T follicular helper cell (primary cell): ENCODE measurements at places on chromosomes 2 and 18.

- DNase-seq = no peak
Observed at GRCh38 chr2:62156861-62157496, 38.9 kb upstream of the B3GNT2 start.

DNA sequence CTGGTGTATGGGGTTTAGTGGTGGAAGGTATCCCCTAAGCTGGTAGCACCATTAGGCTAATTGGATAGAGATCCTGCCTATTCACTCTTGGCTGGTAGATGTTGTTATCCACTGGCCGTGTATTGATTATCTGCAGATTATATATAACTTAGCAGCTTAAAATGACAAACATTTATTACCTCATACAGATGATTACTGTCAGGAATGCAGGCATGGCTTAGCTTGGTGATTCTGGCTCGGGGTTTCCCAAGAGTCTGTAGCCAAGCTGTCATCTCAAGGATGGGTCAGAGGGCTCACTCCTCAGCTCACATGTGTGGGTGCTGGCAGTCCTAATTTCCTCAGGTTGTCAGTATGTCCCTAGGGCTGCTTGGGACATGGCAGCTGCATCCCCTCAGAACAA, 465.8 kb downstream of the PARD3B start:
- DNase-seq = no peak

DNA sequence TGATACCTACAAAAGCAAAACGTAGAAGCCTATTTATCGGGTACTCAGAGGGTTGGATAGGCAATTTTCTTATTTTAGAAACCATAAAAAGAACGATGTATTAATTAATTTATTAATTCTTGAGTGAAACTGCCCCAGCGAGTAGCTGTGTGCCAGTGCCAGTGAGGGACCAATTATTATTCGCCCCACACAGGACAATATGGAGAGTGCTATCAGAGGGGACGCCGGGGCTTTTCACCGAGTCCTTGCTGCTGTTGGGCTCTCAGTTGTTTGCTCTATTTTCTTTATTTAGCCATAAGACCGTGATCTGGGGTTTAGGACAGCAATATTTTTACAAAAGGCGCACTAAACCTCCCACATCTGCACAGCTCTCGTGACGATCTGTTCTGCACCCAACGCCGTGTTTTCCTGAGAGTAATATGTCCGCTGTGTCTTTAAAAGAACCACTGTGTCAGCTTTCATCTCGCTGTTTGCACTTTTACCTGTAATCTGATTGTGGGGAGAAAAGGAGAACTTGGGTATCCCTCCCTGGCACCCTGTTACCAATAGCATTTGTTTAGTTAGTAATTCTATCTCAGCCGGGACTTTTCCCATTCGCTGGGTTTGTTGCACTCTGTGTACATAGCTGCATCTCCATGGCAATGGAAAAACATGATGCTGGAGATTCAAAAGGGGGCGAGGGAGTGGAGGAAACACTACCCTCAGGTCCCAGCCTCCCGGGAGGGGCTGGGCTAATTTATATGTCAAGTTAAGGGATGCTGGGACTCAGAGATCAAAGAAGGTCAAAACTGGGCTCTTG, 30.1 kb upstream of the ZNF516 start:
- no peak for DNase-seq

GRCh38 chr2:138030459-138030858, 66.2 kb downstream of the HNMT start:
- DNase-seq = no peak

DNA sequence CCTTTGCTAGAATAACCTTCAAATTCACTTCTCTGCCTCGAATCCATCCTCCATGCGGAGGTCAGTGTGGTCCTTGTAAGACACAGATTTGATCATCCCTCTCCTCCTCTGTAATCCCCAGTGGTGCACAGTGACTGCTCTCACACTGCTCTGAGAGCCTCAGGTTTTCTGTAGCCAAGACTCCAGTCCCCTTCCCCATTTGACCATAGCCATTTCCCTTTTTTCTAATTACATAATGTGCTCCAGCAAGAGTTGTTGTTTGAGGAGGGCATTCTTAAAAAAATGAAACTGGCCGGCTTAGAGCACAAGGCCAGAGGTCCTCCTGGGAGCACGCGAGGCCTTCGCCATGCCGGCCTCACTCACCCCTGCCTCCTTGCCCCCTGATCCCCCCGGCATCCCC, 34.7 kb upstream of the LPIN1 start:
- no peak for DNase-seq

- no peak for DNase-seq
Observed at GRCh38 chr2:54053830-54054229, 61.6 kb upstream of the ACYP2 start.

DNA sequence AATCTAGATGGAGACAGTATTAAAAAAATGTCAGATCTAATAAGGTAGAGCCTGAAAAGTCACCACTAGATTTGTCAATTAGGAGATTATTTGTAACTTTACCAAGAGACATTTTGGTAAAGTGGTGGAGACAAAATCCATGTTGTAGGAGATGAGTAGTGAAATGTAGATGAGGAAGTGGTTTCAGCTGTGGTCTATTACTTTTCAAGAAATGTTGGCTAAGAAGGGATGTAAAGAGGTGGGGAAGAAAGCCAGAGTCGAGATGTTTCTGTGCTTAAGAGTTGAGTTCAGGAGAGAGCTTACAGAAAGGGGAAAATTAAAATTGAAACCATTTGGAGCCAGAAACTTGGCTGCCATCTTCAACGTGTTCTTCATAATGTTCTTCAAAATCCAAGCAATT, 22.2 kb downstream of the ACVR2A start:
- no peak for DNase-seq

GRCh38 chr18:80191264-80191663, 56.0 kb downstream of the PARD6G start:
- no peak for DNase-seq

DNA sequence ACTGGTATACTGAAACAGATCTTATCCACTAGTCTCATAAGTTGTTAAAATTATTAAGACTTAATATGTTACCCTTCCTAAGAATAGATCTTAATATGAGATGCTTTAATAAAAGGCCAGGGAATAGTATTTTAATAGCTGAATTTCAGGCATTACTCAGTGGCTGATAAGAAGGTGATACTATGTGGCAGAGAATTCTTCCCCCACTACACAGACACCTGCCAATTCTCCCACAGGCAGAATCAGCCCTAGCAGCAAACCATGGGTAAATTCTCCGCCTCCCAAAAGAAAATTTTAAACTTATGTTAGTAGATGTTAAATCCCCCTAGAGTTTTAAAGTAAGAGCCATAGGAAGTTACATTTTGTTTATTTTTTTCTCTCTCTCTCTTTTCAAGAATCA, 888.8 kb downstream of the LRP1B start:
- no peak for DNase-seq

DNA sequence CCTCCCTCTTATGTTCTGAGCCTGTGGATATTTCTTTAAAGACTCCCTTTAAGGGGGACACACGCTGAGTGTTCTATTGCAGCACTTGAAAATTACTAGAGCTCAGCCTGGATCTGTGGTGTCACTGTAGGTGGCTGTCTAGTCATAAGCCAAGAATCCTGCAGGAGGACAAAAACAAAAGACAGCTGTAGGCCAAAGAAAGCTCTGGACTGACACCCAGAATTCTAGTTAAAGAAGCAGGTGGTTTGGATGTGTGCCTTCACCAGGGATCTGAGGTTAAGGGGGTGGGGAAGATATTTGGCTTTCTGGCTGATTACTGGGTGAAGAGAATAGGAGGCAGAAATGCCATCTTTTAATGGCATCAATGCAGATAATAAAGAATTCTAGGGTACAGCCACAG, 842.5 kb upstream of the NXPH2 start:
- DNase-seq = no peak

- no peak for DNase-seq
Observed at GRCh38 chr2:46207591-46207990, 89.6 kb upstream of the EPAS1 start.

- DNase-seq = no peak
Observed at GRCh38 chr2:216014006-216014405, 655 bp upstream of the MREG start.

DNA sequence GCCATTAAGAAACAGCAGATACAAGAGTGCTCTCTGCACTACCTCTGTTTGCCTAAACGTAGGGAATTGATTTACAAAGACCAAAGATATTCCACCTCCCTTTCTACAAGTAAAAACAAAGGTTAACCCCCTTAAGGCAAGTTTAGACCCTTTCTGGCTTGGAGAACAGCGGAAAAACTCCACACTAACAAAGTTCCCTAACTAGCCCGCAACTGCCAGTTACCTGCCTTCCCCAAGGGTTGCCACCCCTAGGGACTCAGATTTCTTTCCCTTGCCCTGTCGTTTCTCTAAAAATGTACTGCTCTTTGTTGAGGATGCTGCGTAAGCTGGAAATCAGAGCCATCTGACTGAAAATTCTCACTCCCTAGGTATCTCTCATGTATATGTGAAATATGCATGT, 627.5 kb upstream of the SOX11 start:
- no peak for DNase-seq

DNA sequence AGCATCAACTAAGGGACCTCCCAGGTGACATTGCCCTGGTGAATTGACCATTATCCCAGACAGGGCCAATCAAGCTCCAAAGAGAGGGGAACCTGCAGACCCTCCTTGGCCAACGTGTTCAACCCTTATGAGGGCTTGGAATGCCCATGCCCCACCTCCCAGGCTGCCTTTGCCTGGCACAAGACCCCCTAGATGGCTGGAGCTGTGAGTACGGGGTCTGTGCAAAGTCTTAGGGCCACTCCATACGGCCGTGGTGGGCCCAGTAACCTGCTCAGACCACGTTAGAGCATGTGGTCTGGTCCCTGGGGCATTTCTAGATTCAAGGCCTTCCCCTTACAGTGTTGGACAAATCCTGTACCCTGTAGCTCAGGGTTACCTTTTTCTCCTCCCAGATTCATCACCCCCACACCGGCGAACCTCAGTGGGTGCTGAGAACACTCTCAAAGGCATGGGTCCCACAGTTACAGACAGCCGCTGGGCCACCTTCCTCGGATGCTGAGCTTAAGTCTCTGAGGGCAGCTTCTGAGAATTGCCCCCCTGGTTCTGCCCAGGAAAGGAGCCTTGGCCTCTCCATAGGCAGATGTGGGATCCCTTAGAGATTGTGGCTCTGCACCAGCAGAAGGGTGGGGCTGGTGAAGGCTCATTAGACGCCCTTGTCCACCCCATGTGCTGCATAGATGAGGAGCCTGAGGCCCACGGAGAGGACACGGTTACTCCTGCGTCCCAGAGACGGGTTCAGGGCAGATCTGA, 18.3 kb upstream of the KCNK3 start:
- DNase-seq = no peak

DNA sequence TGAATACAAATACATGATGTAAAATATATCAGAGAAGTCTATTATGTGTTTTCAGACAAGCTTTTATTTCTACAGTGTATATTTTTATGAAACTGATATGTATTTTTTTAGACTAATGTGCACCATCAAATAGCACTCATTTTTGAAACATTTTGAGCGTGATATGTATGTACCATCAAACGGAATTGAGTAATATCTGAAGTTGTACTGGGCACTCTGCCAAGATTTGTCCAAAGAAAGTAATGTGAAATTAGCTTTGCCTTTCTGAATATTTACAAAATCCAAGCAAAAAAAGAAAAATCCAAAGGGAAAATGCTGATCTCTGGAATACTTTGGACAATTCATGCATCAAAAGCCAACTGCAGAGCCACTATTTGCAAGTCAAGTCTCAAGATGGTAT, 972.0 kb downstream of the DPP10 start:
- DNase-seq = no peak

GRCh38 chr2:48439102-48439501, 90.9 kb upstream of the STON1 start:
- no peak for DNase-seq

GRCh38 chr2:234331566-234331965, 165.3 kb downstream of the ARL4C start:
- no peak for DNase-seq

- no peak for DNase-seq
Observed at GRCh38 chr2:104846786-104847585, 6.9 kb upstream of the POU3F3 start.

DNA sequence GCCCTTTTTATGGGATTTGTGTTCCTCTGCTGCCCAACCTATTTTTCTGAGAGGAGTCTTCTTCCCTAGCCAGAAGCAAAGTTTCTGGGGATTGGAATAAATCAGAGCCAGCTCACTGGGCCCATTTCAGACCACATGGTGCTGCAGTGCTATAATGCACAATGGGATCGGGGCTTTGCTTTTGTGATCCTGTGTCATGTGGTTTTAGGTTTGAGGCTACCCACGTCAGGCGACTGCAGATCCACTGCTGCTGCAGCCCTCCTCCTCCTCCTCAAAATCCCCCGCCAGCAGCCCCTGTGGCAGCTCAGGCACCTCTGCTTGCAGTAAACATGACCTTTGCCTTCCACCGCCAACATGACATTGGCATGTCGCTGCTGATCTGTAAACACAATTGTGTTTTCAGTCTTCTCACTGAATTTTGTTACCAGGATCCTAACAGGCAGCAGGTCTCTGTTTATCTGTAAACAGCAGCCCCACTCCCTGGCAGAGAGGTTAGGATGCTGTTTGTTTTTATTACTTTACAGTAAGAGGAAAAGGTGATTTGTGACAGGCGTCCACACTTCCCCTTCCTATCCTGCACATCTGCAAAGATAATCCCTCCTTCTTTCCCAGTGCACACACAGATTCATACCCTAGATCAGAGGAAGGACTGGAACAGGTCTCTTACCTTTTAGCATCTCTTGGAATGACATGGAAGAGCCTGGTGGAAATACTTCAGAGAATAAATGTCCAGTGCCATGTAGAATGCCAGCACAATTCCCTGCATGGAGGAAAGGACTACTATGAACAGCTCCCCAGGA, 130.8 kb downstream of the FOXI3 start:
- DNase-seq = no peak

GRCh38 chr18:57803103-57803969, at the start of gene ATP8B1:
Gene ATP8B1, minus strand, starts transcription at chr18:57803315. Its CDS starts 71,508 bp downstream, at chr18:57731807.
- DNase-seq = no peak

GRCh38 chr2:84894758-84895520, 10.5 kb upstream of the TMSB10 start:
- no peak for DNase-seq

DNA sequence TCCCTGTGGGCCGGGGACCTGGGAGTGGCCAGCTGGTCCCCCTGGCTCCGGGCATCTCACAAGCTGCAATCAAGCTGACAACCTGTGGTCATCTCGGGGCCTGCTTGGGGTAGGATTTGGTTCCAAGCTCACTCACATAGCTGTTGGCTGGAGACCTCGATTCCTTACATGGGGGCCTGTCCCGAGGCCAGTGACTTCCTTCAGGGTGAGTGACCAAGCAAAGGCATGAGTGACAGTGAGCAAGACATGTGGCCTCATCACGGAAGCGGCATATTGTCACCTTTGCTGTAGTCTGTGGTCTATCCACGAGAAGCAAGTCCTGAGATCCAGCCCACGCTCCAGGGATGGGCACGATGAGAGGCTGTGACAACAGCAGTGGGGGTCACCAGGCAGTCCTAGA, 131.4 kb upstream of the ID2 start:
- no peak for DNase-seq

GRCh38 chr2:241649927-241650326, 12.4 kb downstream of the ATG4B start:
- DNase-seq = no peak

DNA sequence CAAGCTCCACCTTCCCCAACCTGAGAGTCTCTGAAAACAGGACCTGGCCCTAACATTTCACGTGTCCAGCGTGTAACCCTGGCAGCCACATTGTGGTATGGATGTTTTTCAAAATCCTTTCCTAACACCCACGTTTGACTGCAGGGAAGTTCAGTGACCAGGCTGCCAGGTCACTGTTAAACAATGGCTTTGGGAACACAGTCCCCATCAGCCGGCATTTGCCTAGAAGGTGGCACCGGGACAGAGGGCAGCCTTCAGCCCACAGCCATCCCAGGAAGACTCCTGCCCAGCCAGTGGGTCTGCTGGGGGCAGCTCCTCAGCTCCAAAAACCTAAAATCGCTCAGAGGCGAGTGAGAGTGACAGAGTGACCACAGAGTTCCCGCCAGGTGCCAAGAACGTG, 140.2 kb downstream of the SH3BP4 start:
- no peak for DNase-seq
